ENCODE measurements at places on chromosomes 1 and 21.

GRCh38 chr1:77540501-77541161 lies 141.8 kb downstream of the ZZZ3 start:
- peak; percentile 57 for DNase-seq

DNA sequence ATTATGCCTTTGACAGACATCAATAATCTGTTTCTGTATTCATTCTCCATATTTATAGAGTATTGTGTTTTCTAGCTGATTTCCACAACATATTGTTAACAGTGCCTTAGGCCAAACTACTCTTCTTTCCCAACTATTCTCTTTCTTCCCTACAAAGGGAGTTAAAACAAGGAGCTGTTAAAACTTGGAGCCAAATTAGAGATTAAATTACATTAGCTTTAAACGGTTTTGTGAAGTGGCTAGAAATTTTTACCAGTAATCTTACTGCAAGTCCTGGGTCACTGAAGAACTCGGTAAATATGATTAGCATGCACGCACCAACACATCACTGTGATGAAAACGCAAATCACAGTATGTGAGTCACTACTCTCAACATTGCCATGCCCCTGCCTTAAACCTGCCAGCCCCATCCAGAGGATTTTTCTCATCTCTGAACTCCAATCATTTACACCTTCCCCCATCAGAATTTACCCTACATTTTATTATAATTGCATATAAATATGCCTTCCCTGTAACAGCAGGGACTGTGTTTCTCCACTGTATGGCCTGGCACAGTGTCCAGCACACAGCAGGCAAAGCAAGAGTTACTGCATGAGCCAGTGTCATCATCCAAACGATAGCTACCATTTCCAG lies 1.5 kb upstream of the PRDX6 start:
- peak; percentile 68 for DNase-seq

- no peak for DNase-seq
These were observed 26.6 kb downstream of the C8B start for GRCh38 chr1:56939209-56939608.

- no peak for DNase-seq
These were observed 39.7 kb downstream of the C21orf91 start for GRCh38 chr21:17779496-17779895.

DNA sequence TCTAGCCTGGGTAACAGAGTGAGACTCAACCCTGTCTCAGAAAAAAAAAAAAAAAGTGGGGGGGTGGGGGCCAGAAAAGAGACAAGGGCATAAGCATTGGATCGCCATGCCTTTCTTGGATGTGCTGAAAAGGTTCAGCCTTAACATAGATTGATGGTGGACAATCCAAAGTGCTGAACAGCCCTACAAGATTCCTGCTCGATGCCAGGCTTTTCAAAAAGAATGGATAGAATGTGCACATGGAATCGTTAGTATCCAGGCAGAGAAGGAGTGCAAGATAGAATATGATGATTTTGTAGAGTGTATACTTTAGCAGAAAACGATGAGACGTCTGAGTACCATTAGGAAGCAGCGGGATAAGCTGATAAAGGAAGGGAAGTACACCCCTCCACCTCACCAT lies 10.9 kb upstream of the COA7 start:
- no peak for DNase-seq

GRCh38 chr1:88104886-88105285 lies 579.2 kb upstream of the PKN2 start:
- no peak for DNase-seq

Data from foreskin fibroblast (primary cell).